ENCODE measurements at places on chromosomes 2 and 18.

GRCh38 chr18:68152770-68153169 is 562.1 kb downstream of the TMX3 start:
- no peak for DNase-seq

DNA sequence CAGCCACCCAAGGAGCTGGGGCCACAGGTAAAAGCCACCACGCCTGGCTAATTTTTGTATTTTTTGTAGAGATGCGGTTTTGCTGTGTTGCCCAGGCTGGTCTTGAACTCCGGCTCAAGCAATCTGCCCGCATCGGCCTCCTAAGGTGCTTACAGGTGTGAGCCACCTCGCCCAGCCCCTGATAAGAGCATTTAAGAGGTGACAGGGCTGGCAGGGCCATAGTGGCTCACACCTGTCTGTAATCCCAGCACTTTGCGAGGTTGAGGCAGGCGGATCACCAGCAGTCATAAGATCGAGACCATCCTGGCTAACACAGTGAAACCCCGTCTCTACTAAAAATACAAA is 9.0 kb upstream of the CNNM3 start:
- DNase-seq: no peak

- DNase-seq: no peak
Observed at GRCh38 chr2:136386046-136386445, 268.1 kb upstream of the CXCR4 start.

GRCh38 chr2:38141501-38141900 is 65.5 kb upstream of the CYP1B1 start:
- no peak for DNase-seq

DNA sequence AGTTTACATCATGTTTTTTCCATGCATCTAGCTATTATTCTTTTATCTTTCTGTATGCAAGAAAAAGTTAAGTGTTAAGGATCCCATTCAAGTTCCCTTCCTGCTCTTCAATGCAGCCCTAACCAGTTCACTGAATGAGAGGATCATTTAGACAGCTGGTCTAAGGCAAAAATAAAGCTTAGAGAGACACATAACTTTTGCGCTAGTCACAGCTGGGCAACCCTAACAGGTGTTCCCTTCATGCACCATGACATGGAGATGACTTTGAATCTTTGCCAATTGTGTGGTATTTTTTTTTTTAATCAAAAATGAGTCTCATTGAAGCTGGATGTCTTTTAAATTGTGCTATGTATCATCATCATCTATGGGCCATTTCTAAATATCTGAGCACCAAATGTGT is 393.8 kb upstream of the CYRIA start:
- no peak for DNase-seq

- DNase-seq: no peak
Observed at GRCh38 chr2:174484573-174484972, 2.3 kb downstream of the GPR155 start.

- DNase-seq: no peak
Observed at GRCh38 chr2:143754742-143755141, 625.5 kb downstream of the ARHGAP15 start.

- DNase-seq: no peak
Observed at GRCh38 chr2:165833156-165833555, 39.1 kb upstream of the GALNT3 start.
